ENCODE measurements at places on chromosomes 5 and 9.

DNA sequence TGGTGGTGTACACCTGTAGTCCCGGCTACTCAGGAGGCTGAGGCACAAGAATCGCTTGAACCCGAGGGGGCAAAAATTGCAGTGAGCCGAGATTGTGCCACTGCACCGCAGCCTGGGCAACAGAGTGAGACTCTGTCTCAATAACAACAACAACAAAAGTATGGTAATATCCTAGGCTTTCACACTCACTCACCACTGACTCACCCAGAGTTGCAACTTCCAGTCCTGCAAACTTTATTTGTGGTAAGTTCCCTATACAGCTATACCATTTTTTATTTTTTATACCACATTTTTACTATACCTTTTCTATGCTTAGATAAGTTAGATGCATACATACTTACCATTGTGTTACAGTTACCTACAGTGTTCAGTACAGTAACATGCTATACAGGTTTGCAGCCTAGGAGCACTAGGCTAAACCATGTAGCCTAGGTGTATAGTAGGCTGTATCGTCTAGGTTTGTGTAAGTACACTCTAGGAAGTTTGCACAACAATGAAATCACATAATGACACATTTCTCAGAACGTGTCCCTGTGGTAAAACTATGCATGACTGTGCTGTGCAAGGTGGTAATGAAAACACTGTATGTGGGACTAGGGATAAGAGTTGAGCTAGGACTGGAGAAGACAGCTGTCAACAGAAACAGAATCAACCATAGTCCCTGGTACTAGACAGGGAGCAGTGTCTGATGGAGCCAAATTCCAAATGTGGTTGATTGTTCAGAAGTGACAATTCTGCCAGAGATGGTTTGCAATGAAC lies 109.5 kb upstream of the RAD23B start:
- DNase-seq: no peak

GRCh38 chr9:125496313-125496834 lies 210.6 kb downstream of the MAPKAP1 start:
- DNase-seq: no peak

DNA sequence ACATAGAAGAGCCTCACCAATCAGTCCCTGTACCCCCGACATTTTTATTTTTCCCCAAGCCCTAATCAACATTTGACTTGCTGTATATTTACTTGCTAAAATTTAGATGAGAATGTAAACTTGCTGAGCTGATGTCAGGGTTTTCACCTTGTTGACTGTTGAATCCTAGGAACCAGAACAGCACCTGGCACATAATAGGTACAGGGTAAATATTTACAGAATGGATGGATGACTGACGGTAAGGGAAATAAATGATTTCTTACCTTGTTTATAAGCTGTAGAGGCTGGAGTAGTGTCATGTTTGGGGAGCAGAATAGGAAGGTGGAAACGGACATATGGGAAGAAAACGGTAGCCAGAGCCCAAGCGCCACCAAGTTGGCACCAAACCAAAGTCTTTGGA lies 107.0 kb upstream of the NUDT12 start:
- no peak for DNase-seq

GRCh38 chr5:83590966-83591365 lies 119.4 kb downstream of the VCAN start:
- no peak for DNase-seq

DNA sequence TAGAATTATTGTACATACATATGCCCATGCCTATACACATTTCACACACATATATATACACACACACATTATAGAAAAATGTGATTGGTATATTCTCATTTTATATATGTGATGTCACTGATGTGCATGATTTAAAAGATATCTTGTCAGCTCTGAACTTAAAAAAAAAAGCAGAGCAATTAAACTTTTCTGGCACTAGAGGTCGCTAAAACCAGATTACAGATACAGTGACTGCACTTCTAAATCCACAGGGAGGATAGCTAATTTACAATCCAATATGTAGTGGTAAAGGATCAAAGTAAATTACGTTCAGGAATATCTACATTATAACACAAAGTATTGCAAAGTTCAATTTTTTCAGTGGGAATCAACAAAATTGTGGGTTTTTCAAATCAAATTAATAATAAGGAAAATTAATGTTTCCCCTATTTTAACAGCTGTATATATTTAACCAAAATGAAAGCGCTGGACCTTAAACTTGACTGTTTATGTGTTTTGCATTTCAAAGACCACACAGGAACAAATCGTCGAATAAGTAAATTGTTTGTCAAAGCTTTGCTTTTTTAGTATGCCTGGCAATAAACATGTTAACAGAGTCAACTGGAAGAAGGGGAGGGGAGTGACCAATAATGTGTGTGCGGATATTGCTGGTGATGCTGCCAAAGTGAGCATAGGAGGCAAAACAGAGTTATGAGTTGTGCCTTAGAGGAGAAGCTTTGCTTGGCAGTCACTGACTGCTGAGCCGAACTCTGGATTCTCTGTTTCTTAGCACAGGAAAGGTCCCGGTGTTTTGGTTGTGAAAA lies 1201.4 kb upstream of the C9orf72 start:
- DNase-seq: peak; percentile 3

DNA sequence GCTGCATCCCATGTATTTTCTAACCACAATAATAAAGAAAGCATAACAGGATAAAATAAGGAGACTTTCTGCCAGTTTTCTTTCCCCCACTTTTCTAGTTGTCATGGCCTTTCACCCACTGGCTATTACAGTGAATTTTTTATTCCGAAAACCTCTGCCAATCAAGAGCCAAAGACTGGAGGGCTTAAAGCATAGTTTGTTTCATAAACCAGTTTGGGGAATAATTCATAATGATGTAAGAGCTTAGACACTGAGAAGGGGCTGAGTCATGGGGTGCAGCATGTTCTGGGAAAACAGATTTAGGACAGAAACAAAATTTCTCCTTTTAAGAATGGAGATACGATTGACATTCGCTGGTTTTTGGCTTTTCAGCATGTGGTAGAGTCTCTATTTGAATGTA lies 4.4 kb upstream of the GLIPR2 start:
- no peak for DNase-seq

DNA sequence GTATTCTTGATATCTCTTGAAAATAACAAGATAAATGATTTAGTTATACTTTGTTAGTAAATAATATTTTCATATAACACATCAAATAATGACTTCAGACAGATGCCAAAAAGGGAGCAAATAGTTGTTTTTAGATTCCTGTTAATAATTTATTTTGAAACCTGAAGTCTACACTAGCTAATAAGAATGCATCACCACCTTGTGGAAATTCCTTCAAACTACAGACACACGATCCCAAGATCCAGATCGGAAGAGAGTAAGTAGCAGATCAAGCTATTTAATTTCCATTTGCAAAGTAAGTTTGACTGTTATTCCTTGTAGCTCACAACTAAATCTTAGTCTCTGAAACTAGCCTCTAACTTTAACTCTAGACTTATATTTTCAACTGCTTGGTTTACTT lies 35.5 kb upstream of the ISL1 start:
- no peak for DNase-seq

- DNase-seq: peak; percentile 60
These were observed 119.2 kb downstream of the DAB2IP start for GRCh38 chr9:121770415-121771273.

GRCh38 chr5:86968301-86968753 lies 299.4 kb upstream of the RASA1 start:
- no peak for DNase-seq

- no peak for DNase-seq
These were observed 312.8 kb downstream of the NDUFS4 start for GRCh38 chr5:53873235-53873634.

- DNase-seq: no peak
These were observed 232.2 kb upstream of the VLDLR start for GRCh38 chr9:2389404-2389803.

GRCh38 chr5:104096451-104096850 lies 533.9 kb upstream of the NUDT12 start:
- no peak for DNase-seq

DNA sequence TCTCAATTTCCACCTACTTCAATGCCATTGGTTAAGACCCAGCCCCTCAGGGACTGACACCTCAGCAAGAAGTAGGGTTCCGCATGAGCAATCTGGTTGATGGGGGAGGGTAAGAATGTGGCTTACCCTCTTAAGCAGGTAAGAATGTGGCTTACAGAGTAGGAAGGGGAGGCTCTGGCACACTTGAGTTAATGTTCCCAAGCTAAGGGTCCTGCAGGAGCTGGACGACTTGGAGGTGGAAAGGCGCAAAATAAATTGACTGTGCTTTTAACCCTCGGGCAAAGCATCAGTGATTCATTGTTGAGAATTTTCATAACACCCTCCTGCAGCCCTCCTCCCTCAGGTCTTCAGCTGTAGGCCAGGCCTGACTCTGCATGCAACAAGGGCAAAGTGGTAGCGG lies 24.9 kb upstream of the ADRA1B start:
- DNase-seq: no peak

DNA sequence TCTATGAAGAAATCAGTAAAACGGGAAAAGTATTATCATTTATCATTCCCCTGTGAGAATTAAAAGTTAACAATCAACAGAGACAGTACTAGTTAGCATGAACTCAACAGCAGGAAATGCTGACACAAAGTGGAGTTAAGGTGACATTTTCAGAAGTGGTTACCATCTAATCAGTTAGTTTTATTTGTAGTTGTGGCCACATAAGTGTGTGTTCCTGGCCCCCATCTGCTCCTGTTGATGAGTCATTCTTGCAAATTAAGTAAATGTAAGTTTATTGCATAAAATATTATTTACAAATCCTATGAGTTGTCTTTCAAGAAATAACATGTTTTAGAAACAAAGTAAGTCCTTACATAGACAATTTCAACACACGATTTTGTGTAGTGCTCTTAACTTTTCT lies 8.9 kb upstream of the BNC2 start:
- DNase-seq: no peak

DNA sequence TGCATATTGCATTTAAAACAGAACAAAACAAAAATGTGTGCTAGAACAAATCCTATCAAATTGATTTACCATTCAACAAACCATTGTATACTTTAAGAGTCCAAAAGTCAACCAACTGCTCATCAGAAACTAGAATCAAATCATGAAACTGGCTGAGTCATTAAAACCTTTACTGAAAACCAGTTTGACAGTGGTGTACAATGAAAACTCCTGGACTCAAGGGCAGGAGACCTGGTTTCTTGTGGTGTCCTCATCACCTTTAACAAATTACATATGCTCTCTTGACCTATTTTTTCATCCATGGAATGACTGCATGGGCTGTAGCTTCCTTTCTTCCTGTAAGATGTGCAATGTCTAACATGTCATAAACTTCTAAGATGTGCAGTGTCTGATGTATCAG lies 315.3 kb upstream of the SLC30A5 start:
- no peak for DNase-seq

DNA sequence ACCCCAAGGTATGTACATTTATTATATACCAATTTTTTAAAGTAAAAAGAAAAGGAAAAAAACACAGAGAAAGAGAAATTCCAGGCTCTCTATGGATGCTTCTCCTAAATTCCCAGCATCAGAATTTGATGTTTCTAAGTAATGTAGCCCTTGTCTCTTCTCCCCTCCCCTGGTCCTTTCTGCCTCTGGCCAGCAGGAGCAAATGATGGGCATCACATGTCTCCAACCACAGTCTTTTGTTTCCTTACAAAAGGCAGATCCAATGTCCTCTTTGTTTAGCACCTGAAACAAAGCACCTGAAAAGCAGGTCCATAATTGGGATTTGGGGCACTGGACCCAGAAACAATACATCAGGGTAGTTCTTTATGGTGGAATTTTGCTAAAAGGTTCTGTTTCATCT lies 50.4 kb upstream of the APC start:
- no peak for DNase-seq

DNA sequence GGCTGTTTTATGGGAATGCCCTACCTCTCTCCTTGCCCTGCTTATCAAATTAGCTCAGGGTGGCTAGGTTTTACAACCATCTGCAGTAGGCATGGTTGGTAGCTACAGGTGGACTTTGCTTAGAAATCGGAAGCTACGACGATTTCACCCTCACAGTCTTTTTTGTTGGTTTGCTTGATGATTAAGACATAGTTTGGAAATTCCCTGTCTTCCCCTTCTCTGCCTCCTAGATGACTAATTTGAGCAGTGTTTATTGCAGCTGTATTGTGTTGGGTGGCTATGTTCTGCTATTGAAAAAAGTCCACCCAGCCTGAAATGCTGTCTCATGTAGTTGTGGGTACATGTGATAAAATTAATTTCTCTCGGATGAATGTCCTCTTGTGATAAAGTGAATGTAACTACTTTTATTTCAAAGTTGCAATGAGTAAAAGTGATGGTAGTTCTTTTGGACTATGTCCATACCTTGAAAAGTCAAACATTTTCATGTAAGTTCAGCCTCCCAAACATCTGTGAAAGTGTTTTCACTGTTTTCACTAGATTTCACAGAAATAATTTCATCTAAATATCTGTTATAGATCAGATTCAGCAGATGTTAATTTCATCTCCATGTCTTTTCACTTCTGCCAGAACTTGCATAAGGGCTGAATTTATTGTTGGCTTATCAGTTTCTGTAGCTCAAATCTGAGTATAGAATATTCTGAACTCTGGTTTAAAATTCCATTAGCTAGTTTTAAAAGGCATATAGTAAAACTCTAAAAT lies 37.3 kb upstream of the FYB1 start:
- DNase-seq: peak; percentile 48

DNA sequence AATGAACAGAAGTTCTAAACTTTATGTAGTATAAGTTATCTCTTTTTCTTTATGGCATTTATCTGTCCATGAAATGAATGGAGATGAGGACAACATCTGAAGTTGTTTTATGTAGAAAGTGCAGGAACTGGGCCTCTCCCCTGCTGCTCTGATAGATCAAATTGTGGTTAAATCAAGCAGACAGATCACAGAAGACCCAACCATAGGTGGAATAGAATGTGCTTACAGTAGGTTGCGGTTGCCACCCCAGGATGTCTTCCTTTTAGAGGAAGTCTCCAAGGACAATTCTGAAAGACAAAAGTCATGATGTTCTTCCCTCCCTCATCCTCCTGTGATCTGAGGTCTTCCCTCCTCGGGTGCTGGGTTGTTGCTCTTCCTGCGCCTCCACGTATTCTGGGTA lies 12.9 kb downstream of the RASGRF2 start:
- no peak for DNase-seq

GRCh38 chr9:15104826-15105420 lies 194.7 kb upstream of the FREM1 start:
- peak; percentile 7 for DNase-seq

- DNase-seq: no peak
These were observed 47.6 kb upstream of the SIL1 start for GRCh38 chr5:139245637-139246339.

DNA sequence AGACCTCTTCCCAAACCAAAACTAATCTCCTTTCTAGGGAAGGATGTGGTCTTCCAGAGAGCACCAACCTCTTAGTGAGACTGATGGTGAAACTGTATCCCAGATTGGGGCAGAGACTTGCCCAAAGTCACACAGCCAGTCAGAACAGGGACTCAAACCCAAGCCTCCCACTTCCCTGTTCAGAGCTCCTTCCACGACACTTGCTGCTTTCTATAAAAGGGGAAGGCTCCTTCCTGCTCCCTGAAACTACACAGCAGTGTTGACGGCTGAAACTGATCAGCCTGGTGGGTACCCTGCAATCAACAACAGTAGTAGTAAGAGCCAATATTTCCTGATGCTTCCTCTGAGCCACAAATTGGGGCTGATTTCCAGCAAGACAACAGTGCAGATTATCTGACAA lies 1.5 kb downstream of the TOR2A start:
- DNase-seq: no peak
